ENCODE measurements at places on chromosomes 6 and 20. TPM values are rescaled to one million over a fixed set of nuclear protein-coding genes. Genes with fewer than 3 reads are reported as not detected.

Gene PROKR2
- total RNA-seq: not detected

Gene ROS1
- 0.13 TPM for total RNA-seq

Gene RAET1L
- total RNA-seq: 0.35 TPM

Gene GINM1
- total RNA-seq: 27.2 TPM

Gene OXT
- not detected for total RNA-seq

Gene VNN1
- 0.15 TPM for total RNA-seq

Gene BACH2
- 0.42 TPM for total RNA-seq

Gene OR2J3
- total RNA-seq: not detected

Gene LY86
- not detected for total RNA-seq

Gene MMP24
- 22.6 TPM for total RNA-seq

Gene DPPA5
- total RNA-seq: not detected

Gene GPX5
- total RNA-seq: not detected

Gene FAXC
- total RNA-seq: 5.9 TPM

Gene CEP162
- total RNA-seq: 1.6 TPM

Gene PACRG
- 0.13 TPM for total RNA-seq

Gene SOX18
- 1.1 TPM for total RNA-seq

Gene TRIM40
- total RNA-seq: not detected

Gene BPIFB1
- 0.17 TPM for total RNA-seq

Gene LY6G6F
- total RNA-seq: not detected

Gene EYS
- total RNA-seq: not detected

Gene CPXM1
- not detected for total RNA-seq

Gene MAS1
- total RNA-seq: not detected

Gene HLA-DOA
- total RNA-seq: not detected

Gene L3MBTL3
- 2.0 TPM for total RNA-seq

Gene CST2
- 0.27 TPM for total RNA-seq

Gene PNPLA1
- not detected for total RNA-seq

Gene CAGE1
- total RNA-seq: not detected

Gene ARMH2
- not detected for total RNA-seq

Gene HLA-DPB1
- not detected for total RNA-seq

Gene MBOAT1
- total RNA-seq: 2.5 TPM

Gene MPC1
- total RNA-seq: 4.0 TPM

Gene SLC35D3
- total RNA-seq: 0.14 TPM

Gene AGPAT4
- 5.5 TPM for total RNA-seq

Gene SIRPA
- total RNA-seq: 22.8 TPM

Gene CABLES2
- 5.5 TPM for total RNA-seq

Gene MCHR2
- total RNA-seq: not detected

Gene ECT2L
- total RNA-seq: not detected

Gene LINC00237
- not detected for total RNA-seq

Gene PACSIN1
- total RNA-seq: 0.05 TPM

Gene ANGPT4
- 0.03 TPM for total RNA-seq

Gene XKR7
- 0.02 TPM for total RNA-seq

Gene GRM1
- total RNA-seq: not detected

Gene DACT2
- 0.14 TPM for total RNA-seq

Gene AGER
- total RNA-seq: 1.3 TPM

Gene BTBD3
- total RNA-seq: 14.4 TPM

Gene MAPK13
- total RNA-seq: 1.00 TPM

Gene WASF1
- 10.0 TPM for total RNA-seq

Gene C6orf141
- 13.3 TPM for total RNA-seq

All from A549 treated with Mapracorat at 1 μM for 4 hours (cell line).